ENCODE measurements at places on chromosomes 11 and 22.

- DNase-seq = no peak
Measured at GRCh38 chr22:42208362-42208761, 62.1 kb downstream of the TCF20 start.

- no peak for DNase-seq
Measured at GRCh38 chr11:74734559-74734925, 3.3 kb upstream of the CHRDL2 start.

DNA sequence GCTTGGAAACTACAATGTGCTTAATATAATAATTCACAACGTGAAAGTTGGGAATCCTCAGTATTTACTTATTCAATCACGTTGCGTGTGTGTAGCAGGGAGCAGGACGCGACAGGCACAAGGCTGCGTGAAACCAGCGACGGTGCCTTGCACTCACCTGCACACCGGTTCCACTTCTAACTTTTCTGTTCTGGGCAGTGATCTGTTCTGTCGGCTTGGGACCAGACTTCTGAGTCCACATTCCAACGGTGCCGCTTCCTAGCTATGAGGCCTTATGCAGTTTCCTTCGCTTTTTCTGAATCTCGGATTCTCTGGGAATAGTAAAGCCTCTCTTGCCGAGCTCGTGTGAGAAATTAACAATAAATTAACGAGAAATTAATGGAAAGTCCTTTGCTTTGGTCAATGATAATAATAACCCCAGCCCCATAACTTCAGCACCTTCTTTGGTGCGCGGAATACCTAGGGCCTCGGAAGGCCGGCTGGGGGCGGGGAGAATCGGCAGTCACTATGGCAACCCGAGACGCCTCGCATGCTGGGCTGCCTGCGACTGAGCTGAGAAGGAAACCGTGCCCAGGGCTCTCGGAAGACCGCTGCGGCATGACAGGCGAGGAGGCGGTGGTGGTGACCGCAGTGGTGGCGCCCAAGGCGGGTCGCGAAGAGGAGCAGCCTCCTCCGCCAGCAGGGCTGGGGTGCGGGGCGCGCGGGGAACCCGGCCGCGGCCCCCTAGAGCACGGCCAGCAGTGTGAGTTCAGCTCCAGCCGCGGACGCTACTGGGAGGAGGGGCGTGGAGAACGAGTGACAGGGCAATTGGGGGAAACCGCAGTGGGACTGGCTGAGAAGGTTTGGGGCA is at the start of gene C11orf97:
Gene C11orf97, plus strand, starts transcription at position 530 of the 850 bp plus-strand sequence. Its CDS starts 68 bp downstream, at position 598.
- peak; percentile 19 for DNase-seq

GRCh38 chr22:28254396-28254795 is 335.3 kb upstream of the PITPNB start:
- DNase-seq = no peak

GRCh38 chr11:10857459-10857708 is 469 bp downstream of the ZBED5 start:
- DNase-seq = no peak

DNA sequence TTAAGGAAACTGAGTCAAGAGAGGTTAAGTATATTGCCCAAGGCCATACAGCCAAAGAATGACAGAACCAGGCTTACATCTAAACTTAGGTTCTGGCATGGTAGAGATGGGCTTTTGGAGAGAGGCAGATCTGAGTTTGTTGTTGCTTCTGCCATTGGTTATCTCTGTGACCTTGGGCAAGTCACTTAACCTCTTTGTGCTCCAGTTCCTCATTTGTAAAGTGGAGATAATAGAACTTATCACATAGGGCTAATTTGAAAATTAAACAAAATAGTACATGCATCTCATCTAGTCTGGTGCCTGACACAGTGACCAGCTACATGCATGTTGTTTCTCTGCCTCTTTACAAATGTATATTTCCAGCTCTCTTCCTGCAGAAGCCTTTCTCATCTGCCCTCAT is 47.0 kb upstream of the PLET1 start:
- no peak for DNase-seq

DNA sequence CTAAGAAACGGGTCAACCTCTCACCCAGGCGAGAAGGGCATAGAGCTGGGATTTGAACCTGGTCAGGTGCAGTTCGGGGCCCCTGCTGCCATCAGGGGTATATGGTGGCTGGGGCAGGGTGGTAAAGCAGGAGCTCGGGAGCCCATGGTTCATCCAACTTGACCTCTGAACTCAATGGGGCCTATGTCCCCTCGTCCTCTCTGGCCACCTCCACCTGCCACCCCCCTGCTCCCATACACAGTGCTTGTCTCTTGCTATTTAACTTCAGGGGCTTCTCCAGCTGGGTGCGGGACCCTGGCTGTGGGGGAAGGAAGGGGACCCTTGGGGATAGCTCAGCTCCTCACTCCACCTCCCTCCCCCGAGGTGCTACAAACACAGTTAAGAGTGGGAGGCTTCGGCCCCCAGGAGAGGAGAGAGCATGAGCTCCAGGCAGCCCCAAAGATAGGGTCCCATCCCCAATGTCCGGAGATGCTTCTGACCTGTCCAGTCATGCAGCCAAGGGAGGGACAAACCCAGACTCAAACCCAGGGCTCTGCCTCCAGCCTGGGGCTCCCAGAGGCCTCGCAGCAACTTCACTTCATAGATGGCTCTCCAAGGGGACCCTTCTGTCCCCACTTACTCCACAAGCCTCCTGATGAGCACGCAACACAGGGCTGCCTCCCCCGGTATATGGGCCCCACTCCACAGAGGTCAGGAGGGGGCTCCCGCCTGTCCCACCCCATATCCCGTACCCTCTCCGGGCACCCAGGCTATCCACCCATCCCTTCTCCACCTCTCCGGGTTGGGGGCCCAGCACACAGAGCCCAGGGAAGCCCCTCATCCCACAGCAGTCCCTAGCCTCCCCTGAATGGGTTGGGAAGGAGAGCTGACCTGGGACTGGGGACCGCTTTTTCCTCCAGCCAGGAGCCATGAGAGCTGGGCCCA is 712 bp downstream of the IL2RB start:
- no peak for DNase-seq

DNA sequence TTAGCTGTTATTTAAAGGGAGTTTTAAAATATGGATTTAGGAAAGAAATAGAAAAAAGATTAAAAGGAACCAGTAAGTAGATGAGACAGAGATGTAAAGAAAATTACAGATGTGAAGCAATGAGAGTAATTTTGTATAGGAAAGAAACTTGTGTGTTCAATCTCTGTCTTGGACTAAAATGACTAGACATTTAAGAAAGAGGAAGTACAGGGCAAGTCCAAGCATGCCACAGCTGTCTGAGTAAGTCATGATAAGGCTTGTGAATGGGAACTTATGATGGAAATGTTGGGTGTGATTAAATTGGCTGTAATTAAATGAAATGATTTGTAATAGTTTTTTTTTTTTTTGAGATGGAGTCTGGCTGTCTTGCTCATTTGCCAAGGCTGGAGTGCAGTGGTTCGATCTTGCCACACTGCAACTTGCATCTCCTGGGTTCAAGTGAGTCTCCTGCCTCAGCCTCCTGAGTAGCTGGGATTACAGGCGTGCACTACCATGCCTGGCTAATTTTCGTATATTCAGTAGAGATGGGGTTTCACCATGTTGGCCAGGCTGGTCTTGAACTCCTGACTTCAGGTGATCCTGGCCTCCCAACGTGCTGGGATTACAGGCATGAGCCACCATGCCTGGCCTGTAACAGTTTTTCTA is 5.9 kb upstream of the ACY3 start:
- no peak for DNase-seq

- no peak for DNase-seq
Measured at GRCh38 chr11:23948851-23949250, 548.0 kb upstream of the LUZP2 start.

- DNase-seq = no peak
Measured at GRCh38 chr11:57345555-57346211, 7.5 kb downstream of the P2RX3 start.

DNA sequence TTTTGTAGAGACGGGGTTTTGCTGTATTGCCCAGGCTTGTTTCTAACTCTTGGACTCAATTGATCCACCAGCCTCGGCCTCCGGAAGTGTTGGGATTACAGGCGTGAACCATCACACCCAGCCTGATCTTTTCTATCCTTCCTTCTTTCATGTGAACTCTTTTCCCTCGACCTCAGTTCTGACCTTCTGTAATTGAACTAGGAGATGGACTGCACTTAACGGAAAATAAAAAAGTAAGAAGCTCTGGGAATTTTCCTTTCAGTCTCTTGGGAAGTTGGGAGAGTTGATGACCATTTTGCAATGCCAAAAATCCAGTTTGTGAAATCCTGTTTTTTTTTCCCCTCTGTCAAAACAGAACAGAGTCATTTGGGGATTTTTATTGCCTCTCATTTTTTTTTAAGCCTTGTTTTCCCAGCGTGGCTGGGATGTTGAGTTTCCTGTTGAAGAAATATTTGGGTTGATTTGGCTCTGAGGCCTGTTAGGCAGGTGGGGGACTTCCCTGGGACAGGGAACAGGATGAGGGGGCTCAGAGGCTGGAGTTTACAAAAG is 26.9 kb upstream of the CYB5R3 start:
- no peak for DNase-seq

DNA sequence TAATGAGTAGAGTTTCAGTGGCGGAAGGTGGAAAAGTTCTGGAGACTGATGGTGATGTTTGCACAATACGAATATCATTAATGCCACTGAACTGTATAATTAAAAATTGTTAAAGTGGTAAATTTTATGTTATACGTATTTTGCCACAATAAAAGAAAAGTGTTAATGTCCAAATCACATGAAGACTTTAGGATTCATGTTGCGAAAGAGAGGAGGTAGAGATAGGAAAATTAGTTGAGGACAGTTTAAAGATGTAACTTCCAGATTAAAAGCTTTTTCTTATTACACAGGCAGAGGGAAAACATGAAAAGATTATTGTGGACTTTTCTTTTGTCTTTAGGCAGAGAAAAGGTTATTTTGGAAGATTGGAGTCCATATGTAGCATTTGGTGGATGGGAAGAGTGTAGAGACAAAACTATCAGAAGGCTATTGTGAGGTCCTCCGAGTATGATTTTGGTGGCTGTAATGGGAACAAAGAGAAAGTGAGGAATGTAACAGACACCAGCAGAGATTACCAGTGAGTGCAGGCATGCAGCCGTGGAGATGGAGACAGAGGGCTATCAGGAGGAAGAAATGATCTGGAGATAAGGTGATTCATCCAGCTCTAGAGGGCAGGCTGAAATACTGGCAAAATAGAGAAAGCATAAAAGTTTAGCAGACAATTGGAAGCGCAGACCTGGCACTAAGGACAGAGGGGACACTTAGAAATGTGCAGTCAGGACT is 12.5 kb downstream of the VPS26B start:
- DNase-seq = no peak

GRCh38 chr22:30325724-30326254 is 952 bp downstream of the TBC1D10A start:
- no peak for DNase-seq

GRCh38 chr22:36938028-36938425 is 24.6 kb downstream of the CSF2RB start:
- no peak for DNase-seq

DNA sequence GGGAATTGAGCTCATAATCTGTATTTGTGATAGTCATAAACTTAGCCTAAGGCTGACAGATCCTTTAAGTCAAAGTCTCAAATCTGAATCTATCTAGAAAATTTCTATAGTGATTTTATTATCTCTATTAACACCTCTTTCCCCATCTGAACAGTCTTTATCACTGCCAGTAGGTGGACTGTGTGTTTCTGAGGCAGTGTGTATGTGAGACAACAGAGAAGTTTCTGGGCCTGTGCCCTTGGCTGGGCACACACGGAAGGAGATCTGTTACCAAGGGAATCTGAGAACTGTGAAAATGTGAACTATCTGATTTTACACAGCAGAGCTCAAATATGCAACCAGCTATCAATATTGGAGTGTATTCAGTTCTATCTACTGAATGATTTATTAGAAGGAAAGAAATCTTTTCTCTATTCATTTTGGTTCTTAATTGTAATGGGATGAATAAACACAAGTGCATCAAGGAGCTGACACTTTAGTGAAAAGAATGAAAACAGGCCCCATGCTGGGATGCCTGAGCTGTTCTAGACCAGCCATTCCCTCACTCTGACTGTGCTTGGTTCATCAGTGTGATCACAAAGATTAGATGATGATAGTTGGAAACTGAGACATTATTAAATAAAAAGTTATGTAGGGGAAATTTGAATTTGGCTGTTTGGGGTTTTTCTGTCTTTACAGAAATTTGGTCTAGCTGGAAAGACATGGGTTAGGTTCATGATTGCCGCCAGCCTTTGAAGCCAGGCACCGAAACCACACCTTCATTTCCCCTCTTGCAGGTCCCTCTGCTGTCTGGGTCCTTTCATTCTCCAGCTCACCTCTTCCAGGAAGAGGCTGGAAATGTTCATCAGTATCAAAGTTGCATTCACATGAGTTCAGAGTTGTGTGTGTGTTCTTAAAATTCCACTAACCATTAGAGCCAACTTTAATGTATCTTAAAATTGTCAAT is 68.1 kb downstream of the LIF start:
- DNase-seq = no peak

DNA sequence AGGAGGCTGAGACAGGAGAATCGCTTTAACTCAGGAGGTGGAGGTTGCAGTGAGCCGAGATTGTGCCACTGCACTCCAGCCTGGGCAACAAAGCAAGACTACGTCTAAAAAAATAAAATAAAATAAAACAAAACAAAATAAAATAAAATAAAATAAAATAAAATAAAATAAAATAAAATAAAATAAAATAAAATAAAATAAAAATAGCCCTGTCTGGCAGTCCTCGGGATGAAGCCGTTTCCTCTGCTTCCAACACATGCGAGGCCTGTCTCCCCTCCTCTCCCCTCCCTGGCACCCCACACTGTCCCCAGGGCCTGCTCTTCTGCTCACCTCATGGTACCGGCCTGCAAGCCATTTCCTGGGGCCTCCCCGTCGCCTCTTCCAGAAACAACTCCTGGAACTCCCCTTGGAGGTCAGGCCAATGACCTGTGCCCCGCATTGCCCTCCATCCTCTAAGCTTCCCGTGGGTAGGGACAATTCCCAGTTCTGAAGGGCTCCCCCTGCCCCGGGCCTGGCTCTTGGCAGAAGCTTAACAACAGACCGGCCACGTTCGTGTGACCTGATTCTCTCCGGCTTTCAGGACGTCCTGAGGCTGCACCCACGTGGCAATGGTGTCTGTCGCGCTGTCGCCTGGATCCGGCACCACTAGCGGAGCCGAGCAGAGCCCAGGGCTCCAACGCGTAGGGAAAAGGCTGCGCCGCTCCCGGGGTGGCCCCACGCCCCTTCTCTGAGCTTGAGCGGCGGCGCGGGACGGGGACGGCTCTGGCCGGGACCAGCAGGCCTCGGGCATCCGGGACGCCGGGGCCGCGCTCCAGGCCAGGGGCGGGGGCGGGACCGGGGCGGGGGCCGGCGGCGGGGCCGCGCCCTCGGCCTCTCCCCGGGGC is 456 bp upstream of the PARVB start:
- DNase-seq = peak; percentile 16

- DNase-seq = no peak
Measured at GRCh38 chr11:18468961-18469360, 13.3 kb downstream of the LDHAL6A start.

DNA sequence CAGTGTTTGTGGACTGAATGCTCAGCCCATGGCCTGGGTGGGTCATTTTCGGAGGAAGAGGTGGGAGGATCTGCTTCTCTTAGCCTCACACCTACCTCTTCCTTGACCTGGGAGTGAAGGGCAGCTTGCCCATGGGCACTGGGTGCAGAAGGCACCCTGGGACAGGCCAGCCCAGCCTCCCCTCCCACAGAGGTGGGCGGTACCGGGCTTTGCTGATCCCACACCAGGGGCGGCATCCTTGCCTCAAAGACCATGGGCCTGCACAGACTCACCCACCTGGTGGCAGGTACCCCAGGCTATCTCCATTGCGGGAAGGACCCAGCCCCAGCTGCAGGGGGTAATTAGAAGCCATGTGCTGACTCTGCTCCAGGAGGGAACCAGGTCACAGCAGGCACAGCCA is 1.5 kb upstream of the PNPLA5 start:
- no peak for DNase-seq

- DNase-seq = no peak
Measured at GRCh38 chr11:32902089-32902665, 9.6 kb downstream of the QSER1 start.
